ENCODE measurements at places on chromosomes 2 and 18. TPM values are rescaled to one million over a fixed set of nuclear protein-coding genes. Genes with fewer than 3 reads are reported as not detected.

DNA sequence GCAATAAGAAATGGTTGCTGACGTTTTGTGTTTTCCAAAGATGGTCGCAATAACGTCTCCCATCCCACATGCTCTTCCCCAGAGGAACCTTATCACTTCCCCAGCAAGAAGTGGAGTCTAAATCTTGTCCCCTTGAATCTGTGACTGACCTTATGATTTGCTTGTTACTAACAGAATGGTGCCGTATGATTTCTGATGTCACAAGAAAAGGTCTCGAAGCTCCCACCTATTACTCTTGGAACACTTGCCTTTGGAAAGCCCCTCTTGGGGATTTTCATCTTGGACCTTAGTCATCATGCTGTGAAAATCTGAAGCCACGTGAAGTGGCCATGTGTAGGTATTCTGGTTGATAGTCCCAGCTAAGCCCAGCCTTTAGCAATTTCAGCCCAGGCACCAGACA is 86.2 kb upstream of the GLS start:
- no peaks in the 10 kb centered on the region for H3K27me3 ChIP-seq
- no peak overlapping the region for H3K27ac ChIP-seq
- no peaks in the 10 kb centered on the region for H3K36me3 ChIP-seq
- no peak overlapping the region for H3K4me3 ChIP-seq

- peaks cover 82% of the 10 kb centered on the region for H3K36me3 ChIP-seq
- no peak overlapping the region for H3K27ac ChIP-seq
- H3K27me3 ChIP-seq, result no peaks in the 10 kb centered on the region
- no peak for DNase-seq
Measured at GRCh38 chr2:239157771-239158170, 243.0 kb downstream of the HDAC4 start.

GRCh38 chr18:62632788-62633455 is 82.4 kb upstream of the PHLPP1 start:
- no peaks in the 10 kb centered on the region for H3K36me3 ChIP-seq
- H3K4me3 ChIP-seq, result no peak overlapping the region
- H3K4me1 ChIP-seq, result no peaks in the 10 kb centered on the region
- H3K27ac ChIP-seq, result no peak overlapping the region
- no peak for DNase-seq

DNA sequence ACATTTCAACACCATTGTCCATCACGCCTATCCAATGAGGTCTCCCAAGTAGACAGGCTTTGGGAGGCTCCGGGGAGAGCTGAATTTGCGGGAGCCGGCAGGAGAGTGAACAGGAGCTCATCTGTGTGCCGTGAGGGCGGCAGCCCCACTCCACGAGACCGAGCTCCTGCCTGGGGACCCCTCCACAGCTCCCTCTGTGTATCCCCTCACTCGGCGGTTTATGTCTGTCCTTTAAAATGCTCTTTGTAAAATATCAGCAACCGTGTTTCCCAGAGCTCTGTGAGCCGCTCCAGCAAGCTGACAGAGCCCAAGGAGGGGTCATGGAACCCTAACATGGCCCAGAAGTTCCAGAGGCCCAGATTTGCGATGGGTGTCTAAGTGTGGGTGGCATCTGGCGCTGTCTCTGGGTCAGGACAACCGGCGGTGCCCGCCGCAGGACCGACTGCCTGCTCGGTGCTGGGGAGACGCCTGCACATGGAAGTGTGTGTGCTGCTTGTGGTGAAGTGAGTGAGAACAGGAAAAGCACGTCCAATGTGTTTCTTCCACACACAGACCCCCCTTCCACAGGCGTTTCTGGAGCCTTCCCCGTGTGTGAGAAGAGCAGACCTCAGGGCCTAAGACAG is 34.8 kb downstream of the SLC66A2 start:
- H3K4me3 ChIP-seq, result no peak overlapping the region
- H3K27me3 ChIP-seq, result no peaks in the 10 kb centered on the region
- peaks cover 77% of the 10 kb centered on the region for H3K36me3 ChIP-seq
- H3K27ac ChIP-seq, result no peak overlapping the region

DNA sequence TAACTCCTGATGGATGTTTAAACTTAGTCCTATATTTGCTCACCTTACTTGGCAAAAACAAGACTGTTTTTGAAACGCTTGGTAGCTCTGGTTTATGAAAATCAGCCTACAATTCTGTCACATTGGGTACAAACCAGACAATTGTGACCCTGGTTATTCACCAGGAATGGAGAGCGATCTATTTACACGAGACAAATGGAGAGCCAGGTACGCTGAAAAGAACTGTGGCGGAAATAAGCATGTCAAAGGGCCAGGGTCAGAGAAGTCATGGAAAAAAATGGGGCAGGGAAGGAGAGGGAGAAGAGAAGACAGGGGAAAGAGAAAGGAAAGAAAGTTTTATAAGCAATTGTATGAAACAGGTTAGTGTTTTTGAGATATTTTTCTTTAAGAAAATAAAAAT is 119.5 kb upstream of the ZFP36L2 start:
- peaks cover 22% of the 10 kb centered on the region for H3K36me3 ChIP-seq
- H3K27me3 ChIP-seq, result no peaks in the 10 kb centered on the region
- DNase-seq, result no peak

Gene ITPRIPL1
- 0.39 TPM for polyA plus RNA-seq

Gene SYT4
- polyA plus RNA-seq, result not detected

Gene FBXO15
- not detected for polyA plus RNA-seq

Gene TAF1B
- polyA plus RNA-seq, result 6.0 TPM

Gene LIMS4
- 5.1 TPM for polyA plus RNA-seq

Measured in CD14-positive monocyte (primary cell).